ENCODE measurements at places on chromosomes 5 and 9.

GRCh38 chr5:170137694-170138214 lies 32.1 kb downstream of the FOXI1 start:
- DNase-seq, result no peak

GRCh38 chr9:94142353-94142752 lies 58.1 kb downstream of the PTPDC1 start:
- DNase-seq, result no peak

GRCh38 chr9:77158772-77159513 lies 18.4 kb upstream of the VPS13A start:
- DNase-seq, result no peak

- no peak for DNase-seq
Observed at GRCh38 chr5:80034962-80035821, at the start of gene THBS4. Gene THBS4 (plus strand): TSS chr5:80035348. CDS start chr5:80035538, 190 bp downstream.

DNA sequence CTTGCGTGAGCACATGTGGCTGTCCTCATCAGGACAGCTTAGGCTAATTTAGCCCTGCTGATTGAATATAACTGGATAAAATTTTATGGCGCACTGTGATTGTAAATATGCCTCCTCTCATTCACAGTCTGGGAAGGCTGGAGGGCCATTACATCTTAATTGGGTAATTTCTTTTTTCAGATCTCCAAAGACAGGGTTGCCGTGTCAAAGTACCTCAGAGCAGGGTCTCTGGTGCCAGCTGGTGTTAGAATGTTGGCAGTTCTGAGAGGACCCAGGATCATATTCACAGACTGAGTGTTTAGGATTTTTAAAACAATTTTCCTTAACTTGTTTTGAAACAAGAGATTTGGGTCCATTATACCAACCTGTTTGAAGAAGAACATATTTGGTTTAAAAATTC lies 455.7 kb upstream of the TLE4 start:
- DNase-seq, result no peak

Data from activated CD8-positive, alpha-beta memory T cell treated with anti-CD3 and anti-CD28 coated beads, Interleukin-2, amount 50 U/mL, for 4 hours (primary cell).